Calu3 (cell line): ENCODE measurements at places on chromosomes 6 and 20.

DNA sequence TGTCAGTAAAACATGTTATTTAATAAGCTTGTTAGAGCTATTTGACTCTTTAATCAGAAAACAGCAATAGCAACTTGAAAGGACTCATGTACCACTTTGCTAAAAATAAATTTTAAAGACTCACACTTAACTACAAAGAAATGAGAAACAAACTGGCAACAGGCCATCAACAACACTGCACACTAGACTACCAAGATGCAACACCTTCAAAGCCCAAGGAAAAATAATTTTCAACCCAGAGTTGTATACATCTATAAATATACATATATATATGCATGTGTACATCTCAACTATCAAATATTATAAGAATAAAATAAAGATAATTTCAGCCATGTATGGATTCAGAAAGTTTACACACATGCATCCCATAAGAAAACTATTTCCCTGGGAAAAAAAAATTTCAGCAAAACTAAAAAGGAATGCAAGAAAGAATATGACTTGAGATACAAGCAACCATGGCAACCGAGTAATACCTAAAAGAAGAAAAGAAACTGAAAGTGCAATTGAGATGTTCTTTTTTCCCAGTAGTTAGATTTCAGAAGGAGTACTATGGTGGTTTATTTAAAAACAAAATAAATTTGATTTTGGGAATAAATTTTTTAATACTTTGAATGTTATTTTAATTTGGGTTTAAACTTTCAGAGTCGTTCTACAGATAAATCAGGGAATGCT, 303.8 kb downstream of the UBE3D start:
- no peak for DNase-seq

GRCh38 chr6:415087-415486, 23.5 kb downstream of the IRF4 start:
- DNase-seq = no peak

DNA sequence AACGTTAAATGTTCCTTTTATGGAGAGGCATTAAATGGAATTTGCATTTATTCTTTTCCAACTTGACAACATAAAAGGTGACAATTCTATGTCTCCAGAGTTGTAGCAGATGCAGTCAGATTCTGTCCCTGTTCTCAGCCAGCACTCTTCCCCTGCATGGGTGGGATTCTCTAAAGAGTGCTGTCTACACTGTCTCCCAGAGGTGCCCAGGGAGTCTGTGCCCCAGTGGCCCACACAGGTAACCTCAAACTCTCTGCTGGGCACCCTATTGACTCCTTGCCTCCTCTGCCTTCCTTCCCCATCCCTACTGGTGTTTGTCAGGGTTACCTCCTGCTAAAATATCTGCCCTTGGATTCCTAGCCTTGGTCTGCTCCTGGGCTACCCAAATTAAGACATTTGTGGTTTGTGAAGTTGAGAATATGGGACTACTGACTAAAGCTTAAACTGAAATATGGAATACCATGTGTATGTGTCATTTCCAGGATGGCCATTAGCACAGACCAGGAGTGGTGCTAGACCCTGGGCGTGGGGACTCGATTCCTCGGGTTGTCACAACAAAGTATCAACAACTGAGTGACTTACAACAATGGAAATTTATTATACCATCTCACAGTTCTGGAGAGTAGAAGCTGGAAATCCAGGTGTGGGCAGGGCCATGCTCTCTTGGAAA, 284.7 kb downstream of the CDH26 start:
- no peak for DNase-seq

GRCh38 chr6:34142061-34142998, 3.6 kb downstream of the GRM4 start:
- DNase-seq = no peak

DNA sequence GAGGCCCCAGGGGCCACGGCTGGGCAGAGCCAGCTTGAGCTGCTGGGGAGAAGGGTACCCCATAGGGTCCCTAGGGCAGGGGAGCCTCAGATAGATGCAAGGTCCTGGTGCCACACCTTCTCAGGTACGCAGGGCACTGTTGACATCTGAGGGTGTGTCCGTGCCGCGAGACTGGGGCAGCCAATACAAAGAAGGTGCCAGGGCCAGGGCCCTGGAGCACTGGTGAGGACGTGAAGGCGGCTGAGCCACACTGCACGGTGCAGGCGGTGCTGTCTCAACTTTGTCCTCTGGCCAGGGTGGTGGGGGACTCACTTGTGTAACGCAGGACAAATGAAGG, 649 bp upstream of the LRRC73 start:
- no peak for DNase-seq
